ENCODE measurements at places on chromosomes 4 and X.

- DNase-seq = no peak
Observed at GRCh38 chrX:18643853-18644252, 28.1 kb downstream of the RS1 start.

DNA sequence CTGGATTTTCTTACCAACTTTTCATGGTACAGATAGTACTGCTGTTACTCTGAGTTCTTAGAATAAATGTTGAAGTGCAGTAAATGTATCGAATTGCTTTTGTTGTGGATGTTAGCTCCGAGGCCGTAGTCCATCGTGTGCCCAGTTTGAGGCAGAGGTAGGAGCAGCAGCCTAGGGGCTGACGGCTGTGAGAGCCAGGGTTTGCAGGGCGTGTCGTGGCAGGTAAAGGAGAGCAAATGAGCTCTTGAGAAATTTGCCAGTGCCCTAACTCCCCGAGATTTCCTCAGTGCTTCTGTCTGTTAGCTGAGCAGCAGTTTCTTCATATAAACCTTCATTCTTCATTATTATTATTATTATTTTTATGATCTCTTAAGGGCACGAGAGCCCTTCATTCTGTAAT lies 21.6 kb downstream of the PRIMPOL start:
- no peak for DNase-seq

GRCh38 chr4:138438608-138439007 lies 196.5 kb upstream of the SLC7A11 start:
- DNase-seq = no peak

- DNase-seq = no peak
Observed at GRCh38 chr4:124682384-124682783, 30.1 kb downstream of the ANKRD50 start.

DNA sequence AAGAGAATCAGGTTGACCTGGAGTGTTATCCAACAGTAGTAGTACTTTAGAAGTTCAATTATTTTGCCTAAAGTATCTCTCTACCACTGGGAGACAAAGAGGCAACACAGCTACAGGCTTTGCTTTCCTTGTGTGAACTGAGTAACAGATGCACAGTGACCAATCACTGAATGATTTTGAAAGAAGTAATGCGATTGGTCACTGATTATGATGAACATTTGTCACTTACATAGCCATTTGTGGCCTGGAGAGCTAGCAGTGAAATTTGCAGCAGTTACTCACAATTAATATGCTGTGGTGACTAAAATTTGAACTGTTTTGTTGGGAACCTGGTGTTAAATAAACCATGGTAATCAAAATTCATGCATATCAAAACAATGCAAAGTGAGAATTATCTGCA lies 508.7 kb upstream of the DIPK2B start:
- no peak for DNase-seq

DNA sequence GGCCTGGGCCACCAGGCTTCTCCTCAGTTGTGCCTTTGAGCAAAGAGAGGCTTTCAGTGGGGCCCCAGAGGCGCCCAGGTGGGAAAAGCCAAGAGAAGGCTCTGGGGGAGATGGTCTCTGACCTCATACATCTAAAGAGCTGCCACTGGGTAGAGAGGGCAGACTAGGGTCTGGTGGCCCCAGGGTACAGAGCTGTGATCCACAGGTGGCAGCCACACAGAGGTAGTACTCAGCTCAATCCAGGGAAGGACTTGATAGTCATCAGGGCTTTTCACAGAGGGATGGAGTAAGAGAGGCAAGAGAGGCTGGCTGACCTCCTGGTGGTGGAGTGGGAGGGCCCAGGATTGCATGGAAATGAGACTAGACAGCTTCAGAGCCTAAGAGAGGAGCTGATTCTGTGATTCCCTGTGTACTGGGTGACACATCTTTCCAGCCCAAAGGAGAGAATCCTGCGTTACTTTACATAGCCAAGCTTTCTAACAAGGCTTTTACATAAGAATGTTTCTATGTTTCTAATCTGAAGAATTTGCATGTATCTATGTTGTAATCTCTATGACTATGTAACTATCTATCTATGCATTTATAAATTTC lies 53.2 kb upstream of the PJA1 start:
- no peak for DNase-seq

- DNase-seq = no peak
Observed at GRCh38 chr4:129146639-129147038, 50.7 kb downstream of the C4orf33 start.

DNA sequence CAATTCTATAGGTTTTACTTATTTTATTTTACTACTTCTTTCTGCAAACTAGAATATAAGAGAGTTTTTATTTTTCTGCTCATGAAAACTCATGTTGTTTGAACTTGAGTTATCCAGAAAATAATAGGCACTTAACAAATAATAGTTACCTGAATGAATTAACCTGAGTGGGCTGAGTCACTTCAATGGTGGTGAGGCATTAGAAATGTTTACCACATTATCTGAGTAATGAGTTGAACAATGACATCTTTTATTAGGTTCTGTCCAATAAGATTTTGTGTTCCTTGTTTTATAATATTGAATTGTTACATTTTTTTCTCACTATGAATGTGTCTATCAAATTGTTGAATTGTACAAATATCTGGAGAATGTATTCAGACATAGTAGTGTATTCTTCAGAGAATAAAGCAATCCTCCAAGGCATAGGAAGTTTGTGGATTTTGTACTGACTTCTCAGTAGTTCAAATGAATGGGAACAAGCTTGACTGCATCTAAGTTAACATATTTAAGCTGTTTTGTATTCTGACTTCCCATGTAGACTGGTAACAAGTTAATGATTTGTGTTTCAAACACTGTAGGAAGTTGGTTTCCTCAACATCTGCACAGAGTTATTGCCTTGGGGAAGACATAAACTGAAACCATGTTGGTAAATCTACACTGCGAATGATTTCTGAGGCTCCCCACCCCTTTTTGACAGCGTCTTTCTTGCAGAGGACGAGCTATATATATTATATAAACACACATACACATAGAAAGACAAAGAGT lies 1808.9 kb upstream of the TENM3 start:
- DNase-seq = no peak
